ENCODE measurements at places on chromosomes 12 and 14. TPM values are rescaled to one million over a fixed set of nuclear protein-coding genes. Genes with fewer than 3 reads are reported as not detected.

The DYRK4 gene
- polyA plus RNA-seq, result 38.7 TPM

The TSHR gene
- 0.28 TPM for polyA plus RNA-seq

The INSM2 gene
- not detected for polyA plus RNA-seq

The CDK2 gene
- 5.7 TPM for polyA plus RNA-seq

The KERA gene
- not detected for polyA plus RNA-seq

The ADCY4 gene
- 33.8 TPM for polyA plus RNA-seq

The PTGER2 gene
- polyA plus RNA-seq, result 0.23 TPM

The AQP2 gene
- polyA plus RNA-seq, result not detected

The C12orf76 gene
- polyA plus RNA-seq, result 17.0 TPM

The SLC38A6 gene
- 7.5 TPM for polyA plus RNA-seq

The PPFIA2 gene
- 0.40 TPM for polyA plus RNA-seq

The ASIC1 gene
- polyA plus RNA-seq, result 1.0 TPM

The JPH4 gene
- 1.3 TPM for polyA plus RNA-seq
